ENCODE measurements at places on chromosomes 5 and 9. TPM values are rescaled to one million over a fixed set of nuclear protein-coding genes. Genes with fewer than 3 reads are reported as not detected.

The MLANA gene
- not detected for total RNA-seq

- H3K36me3 ChIP-seq, result no peaks in the 10 kb centered on the region
- H3K4me3 ChIP-seq, result no peak overlapping the region
- H3K27ac ChIP-seq, result no peak overlapping the region
- DNase-seq, result no peak
- no peaks in the 10 kb centered on the region for H3K4me1 ChIP-seq
Measured at GRCh38 chr9:126430124-126430523, 103.5 kb downstream of the MVB12B start.

The TMC1 gene
- total RNA-seq, result not detected

- no peak for DNase-seq
- peaks cover 9% of the 10 kb centered on the region for H3K4me1 ChIP-seq
- no peak overlapping the region for H3K27ac ChIP-seq
- no peaks in the 10 kb centered on the region for H3K27me3 ChIP-seq
Measured at GRCh38 chr5:133746834-133747233, 134.5 kb upstream of the FSTL4 start.

The NRG2 gene
- total RNA-seq, result 15.8 TPM
